ENCODE measurements at places on chromosomes 7 and 10. TPM values are rescaled to one million over a fixed set of nuclear protein-coding genes. Genes with fewer than 3 reads are reported as not detected.

- DNase-seq = no peak
These were observed 832.1 kb downstream of the SORCS3 start for GRCh38 chr10:105473170-105473569.

DNA sequence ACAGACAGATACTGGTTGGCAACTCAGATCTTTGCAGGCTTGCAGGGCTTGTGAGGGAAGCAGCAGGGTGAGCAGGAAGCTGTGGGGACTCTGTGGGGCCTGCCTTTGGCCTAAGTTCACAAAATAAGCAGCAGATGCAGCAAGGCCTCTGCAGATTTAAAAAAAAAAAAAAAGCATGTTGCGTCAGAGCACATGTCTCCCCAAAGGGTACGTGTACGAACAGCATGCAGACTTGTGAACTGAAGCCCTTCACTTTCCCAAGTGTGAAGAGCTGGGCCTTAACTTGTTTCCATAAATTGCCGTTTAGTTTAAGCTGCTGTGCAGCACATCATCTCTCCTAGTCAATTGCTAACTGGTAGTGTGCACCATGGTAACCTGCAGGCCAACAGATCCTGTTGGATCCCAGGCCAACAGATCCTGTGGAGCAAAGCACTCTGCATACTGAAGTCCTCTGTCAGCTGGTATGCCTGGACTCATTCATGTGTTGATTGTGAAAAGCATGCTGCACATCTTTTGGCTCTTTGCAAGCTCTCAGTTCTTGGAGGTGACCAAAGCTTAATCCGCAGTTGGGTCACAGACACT is 10.8 kb upstream of the XPNPEP1 start:
- DNase-seq = no peak

DNA sequence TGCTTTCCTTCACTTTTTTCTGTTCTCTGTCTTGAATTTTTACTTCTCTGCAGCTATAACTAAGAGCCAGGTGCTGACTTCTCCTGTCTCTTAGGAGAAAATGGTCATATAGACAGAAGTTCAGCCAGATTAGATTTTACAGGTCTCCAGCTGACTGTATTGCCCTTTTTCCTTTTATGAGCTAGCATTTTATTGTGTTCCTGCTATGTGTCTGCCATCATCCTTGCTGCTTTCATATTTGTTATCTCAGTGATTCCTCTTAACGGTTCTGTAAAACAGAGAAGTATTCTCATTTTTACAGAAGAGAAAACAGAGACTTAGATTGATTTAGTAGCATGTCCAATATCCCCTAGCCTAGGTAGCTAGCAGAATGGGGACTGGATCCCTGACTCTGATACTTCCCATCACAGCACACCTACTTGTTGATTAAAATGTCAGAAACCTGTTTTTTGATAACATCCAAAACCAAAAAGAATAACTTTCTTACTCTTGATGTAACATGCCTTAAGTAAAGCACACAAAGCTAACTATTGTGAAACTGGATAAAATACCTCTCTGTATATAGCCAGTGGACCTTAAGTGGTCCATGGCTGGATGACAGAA is 5.2 kb downstream of the KAT6B start:
- no peak for DNase-seq

GRCh38 chr10:7526017-7526400 is 115.2 kb upstream of the SFMBT2 start:
- DNase-seq = no peak

DNA sequence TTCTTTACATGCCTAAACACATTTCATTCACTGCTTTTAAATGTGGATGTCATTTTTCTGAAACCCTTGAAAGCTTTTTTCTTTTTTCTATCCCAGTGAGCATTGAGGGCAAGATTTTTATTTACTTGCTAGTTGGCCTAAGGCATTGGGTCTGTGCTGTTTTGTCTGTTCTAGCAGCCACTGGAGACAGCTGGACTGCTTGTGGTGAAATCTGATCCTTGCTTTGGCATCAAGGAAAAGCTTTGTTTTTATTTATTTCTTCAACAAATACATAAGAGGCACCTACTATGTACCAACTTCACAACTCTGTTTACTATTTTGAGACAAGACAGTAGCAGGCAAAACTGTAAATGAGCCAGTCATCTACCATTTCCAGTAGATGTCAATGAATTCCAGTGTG is 28.4 kb upstream of the PDLIM1 start:
- DNase-seq = no peak

GRCh38 chr7:106476751-106477150 is 184.2 kb downstream of the CCDC71L start:
- no peak for DNase-seq

PTER gene
- 29.7 TPM for total RNA-seq

C10orf105 gene
- total RNA-seq = 0.09 TPM

GIMAP2 gene
- total RNA-seq = not detected
